NCI-H2081 treated with DMSO at 0.1 percent for 48 hours (cell line): ENCODE measurements at places on chromosomes 1 and 21.

GRCh38 chr1:15198684-15199083 lies 45.1 kb downstream of the TMEM51 start:
- no peak for DNase-seq

DNA sequence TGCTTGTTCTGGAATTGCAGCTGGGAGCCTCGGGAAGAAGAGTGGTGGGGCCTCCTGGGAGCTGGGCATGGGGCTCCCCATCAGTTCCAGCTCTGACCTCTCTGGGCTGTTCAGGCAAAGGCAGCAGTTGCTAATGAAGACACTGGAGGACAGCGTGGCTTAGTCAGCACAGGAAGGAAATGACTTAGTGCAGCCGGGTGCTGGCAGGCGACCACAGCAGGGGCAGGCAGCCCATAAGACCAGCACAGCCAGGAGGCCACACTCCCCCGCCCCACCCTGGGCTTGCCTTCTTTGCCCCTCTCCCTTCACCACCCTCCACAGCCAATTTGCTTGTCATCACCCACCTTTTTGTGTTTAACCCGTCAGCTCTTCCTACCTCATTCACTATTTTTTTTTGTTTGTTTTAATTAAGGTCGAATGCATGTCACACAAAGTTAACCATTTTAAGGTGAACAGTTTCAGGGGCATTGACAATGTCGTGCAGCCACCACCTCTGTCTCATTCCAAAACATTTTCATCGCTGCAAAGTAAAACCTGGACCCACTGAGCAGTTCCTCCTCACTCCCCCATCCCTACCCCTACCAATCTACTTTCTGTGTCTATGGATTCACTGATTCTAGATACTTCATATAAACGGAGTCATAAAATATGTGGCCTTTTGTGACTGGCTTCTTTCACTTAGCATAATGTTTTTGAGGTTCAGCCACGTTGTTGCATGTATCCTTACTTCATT lies 10.9 kb downstream of the OLIG2 start:
- no peak for DNase-seq

GRCh38 chr1:31793086-31793485 lies 22.7 kb downstream of the SPOCD1 start:
- no peak for DNase-seq

DNA sequence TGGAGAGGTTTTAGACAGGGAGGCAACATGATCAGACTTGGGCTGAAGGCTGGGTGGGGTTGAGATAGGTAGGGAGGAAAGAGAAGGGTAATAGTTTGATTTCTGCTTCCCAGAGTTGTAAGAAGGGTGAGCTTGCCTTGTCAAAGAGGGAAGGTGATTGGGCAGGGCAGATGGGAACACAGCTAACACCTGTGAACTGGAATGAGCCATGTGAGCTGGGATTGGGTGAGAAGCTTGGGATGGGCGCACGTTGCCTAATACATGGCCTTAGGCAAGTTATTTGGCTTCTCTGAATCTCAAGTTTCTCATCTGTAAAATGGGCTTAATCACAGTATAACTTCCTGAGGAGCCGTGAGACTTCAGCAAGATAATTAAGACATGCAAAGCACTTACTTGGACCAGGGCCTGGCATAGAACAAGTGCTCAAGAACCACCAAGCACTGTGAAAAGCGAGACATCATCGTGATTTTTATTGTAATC lies 33.8 kb upstream of the ID3 start:
- DNase-seq: no peak

- DNase-seq: no peak
Measured at GRCh38 chr1:34867415-34867814, 7.9 kb upstream of the SMIM12 start.

- DNase-seq: no peak
Measured at GRCh38 chr1:158506369-158506987, 34.5 kb downstream of the OR10R2 start.

GRCh38 chr1:57874418-57874877 lies 450.6 kb upstream of the DAB1 start:
- no peak for DNase-seq

DNA sequence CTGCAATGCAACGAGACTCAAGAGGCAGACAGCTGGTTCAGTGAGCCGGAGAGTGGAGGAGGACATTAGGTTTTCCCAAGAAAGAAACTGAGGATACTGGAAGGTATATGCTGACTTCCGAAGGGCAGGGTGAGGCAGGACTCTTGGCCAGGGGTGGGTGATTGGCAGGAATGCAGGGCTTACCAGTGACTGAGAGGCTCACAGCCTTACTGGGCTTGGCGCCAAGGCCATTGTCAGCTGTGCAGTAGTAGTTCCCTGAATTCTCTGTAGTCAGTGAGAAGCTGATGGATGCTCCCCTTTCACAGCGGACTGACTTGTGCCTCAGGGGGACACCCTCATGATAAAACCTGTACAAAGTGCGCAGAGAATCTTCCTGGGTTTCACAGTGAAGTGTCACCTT lies 9.6 kb downstream of the FCRL5 start:
- no peak for DNase-seq

GRCh38 chr1:178500936-178501554 lies 4.3 kb upstream of the CLEC20A start:
- no peak for DNase-seq

DNA sequence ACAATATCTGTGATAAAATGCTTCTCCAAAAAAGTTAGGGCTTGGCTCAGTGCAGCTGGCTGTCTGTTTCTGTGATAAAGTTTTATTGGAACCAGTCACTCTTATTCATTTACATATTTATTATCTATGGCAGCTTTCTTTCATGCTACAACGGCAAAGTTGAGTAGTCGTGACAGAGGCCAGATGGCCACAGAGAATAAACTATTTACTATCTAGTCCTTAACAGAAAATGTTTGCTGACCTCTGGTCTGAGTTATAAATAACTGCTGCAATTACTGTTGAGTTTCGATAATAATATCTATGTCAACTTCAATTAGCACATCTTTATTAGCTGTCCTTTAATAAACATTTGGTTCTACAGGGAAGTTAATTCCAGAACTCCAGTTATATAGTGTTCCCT lies 180.2 kb upstream of the RUNX1 start:
- DNase-seq: no peak

GRCh38 chr1:54549181-54549924 lies 1.3 kb downstream of the ACOT11 start:
- no peak for DNase-seq

GRCh38 chr1:87973896-87974295 lies 645.2 kb downstream of the LMO4 start:
- no peak for DNase-seq

DNA sequence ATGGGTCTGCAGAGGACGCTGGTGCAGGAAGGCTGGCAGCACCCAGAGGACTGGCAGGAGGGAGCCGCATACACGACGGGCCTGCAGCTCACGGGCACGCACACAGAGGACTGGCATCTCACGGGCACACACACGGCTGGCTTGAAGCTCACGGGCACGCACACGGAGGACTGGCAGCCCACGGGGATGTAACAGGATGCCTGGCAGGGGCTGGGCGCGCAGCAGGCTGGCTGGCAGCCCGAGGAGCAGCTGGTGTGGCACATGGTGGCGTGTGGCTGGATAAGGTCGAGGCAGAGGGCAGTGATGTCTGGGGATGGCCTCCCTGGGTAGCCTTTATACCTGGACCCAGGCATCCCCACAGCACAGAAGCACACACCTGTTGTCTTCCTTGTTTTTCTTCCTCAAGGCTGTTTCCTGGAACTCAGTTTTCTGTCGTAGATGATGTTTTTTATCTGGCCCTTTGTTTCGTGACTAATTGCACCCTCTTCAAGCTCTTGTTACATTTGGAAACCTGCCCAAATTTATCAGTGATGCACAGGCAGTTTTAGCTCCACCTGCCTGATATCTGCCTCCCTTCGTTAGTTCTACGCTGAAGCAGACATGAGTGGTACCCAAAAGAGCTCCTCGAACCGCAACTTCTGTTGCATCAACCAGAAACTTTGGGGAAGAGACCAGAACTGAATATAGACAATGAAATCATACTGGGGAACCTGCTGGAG lies at the start of gene KRTAP12-1:
KRTAP12-1 (minus strand) TSS at position 303 of the 719 bp plus-strand sequence; CDS start at position 263, 40 bp downstream.
- DNase-seq: peak; percentile 47

GRCh38 chr1:162872981-162873380 lies 12.0 kb upstream of the CCDC190 start:
- no peak for DNase-seq

- no peak for DNase-seq
Measured at GRCh38 chr1:1089731-1090423, 15.8 kb upstream of the RNF223 start.

DNA sequence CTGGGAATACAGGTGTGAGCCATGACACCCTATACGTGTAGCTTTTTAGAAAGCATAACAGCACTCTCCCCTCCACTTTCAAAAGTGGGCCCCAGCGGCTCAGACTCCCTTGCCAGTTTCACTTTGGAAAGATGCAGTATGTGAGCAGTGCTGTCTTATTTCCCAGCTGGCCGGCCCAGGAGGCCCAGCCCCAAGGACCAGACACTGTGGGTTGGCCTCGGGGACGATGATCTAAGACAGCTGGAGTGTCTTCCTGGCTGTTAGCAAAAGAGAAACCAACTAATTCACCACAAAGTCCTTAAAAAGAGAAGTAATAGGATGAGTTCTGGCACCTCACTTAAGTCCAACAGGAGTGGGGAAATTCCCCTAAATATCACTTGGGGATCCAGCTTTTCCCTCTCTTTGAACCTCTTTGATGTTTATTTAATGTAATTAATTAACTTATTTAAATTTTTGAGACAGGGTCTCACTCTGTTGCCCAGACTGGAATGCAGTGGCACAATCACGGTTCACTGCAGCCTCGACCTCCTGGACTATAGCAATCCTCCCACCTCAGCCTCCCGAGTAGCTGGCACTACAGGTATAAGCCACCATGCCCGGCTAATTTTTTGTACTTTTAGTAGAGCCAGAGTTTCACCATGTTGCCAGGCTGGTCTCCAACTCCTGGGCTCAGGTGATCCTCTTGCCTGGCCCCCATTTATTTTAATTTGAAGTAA lies 17.6 kb upstream of the CLIC4 start:
- no peak for DNase-seq

- no peak for DNase-seq
Measured at GRCh38 chr1:225422031-225422605, 5.7 kb downstream of the LBR start.

GRCh38 chr1:156502894-156503697 lies 2.5 kb upstream of the MEF2D start:
- no peak for DNase-seq

GRCh38 chr1:157976888-157977287 lies 16.6 kb upstream of the KIRREL1 start:
- DNase-seq: no peak

DNA sequence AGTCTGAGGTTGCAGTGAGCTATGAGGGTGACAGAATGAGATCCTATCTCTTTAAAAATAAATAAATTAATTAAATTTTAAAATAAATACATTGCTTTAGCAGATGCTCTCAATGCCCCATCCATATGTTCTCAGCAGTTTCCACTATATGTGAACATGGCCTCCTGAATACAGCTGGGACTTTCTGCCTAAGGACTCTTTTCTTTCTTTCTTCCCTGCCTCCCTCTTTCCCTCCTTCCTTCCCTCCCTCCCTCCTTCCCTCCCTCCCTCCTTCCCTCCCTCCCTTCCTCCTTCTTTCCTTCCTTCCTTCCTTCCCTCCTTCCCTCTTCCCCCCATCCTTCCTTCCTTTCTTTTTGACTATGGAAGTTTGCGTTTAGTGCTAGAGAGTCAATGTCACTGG lies 10.2 kb upstream of the GRIK1 start:
- no peak for DNase-seq

DNA sequence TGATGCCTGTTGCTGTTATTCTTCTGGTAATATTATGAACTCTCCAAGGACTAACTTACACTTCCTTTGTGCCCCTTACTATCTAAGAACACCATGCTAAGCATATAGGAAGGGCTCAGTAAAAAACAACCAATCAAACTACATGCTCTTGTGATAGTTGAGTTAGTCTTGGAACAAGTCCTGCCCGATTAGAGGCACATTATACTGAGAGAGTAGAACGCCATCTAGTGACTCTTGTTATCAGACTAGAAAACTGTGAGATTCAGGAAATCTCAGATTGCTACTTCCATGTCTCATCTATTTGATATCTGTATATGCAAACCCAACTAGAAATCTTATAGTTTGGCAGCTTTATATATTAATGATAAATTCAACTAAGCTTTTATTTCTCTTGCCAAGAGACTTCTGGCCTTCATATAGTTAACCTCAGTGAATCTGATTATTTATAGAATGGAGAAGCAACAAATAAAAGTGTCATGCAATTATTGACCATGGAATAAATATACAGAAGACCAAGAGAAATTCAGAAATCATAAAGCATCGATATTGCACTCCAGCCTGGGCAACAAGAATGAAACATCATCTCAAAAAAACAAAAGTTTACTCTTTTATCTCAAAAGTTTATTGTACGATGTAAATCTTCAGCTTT lies 7.8 kb upstream of the SRRM1 start:
- DNase-seq: peak; percentile 77

DNA sequence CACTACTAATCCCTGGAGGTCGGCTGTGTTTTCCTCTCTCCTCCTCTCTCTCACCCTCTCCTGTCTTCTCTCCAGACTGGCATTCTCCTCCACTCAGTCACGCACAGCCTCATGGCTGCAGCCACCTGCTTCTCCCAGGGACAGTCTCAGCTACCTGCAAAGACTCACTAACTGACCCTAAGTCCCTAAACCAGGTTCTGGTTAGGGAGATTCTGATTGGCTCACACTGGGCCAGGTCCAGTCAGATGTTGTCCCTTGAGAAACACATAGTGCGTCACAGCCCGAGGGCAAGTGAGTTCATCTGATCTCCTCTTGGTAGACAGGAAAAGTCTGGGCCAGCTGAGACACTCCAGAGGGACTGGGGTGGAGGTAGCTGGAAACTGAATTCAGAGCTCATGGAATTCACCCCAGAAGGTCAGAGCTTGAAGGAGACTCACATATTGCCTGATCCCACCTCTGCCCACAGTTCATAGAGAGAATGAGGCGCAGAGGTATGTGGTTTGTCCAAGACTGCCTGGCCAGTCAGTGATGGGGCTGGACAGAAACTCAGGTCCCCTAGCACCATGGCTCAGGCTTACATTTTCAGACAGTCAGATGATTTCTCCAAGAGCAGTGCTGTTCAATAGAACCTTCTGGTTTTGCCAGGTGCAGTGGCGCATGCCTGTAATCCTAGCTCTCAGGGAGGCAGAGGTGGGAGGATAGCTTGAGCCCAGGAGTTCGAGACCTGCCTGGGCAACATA lies 40.4 kb upstream of the RPL11 start:
- DNase-seq: no peak

DNA sequence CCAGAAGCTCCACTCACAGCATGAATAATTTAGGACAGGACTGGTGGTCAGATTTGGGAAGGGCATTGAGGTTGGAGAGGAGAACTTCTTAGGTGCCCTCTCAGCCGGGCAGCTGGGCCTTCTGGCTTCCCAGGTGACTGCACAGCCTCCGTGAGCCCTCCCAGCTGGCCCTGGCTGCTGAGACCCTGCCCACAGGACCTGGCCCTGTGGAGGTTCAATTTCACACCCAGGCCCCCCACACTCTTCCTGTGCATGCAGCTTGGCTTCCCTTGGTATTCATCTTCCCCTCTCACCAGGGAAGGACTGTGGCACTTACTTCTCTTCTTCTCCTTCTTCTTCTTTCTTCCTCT lies 50.6 kb downstream of the NDUFS5 start:
- DNase-seq: no peak
